ENCODE measurements at places on chromosomes 6 and 20.

DNA sequence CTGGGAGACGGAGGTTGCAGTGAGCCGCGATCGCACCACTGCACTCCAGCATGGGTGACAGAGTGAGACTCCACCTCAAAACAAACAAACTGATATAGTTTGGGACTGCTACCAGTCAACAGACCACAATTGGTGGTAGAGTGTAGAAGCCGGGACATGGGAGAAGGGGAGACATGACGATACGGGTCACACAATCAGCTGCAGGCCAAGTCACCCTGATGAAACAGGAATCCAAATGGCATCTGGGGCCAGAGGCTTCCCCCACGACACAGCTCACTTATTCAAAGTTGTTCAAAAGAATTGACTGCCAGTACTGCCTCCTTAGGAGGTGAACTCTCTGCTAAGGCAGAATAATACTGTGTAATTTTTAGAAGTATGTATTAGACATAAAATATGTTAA is 27.5 kb downstream of the AMD1 start:
- no peak for DNase-seq

DNA sequence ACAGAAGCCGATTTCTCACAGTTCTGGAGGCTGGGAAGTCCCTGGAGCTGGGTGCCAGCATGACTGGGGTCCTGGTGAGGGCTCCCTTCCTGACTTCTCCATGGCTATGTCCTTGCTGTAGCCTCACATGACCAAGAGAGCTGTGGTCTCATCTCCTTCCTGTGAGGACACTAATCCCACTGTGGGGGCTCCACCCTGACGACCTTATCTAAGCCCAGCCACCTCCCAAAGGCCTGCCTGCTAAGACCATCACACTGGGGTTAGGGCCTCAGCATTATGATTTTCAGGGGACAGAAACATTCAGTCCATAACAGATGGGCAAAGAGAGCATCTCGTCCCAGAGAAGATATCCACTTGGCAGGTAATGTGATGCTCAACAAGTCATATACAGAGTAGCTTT is 16.8 kb downstream of the RPP40 start:
- DNase-seq, result no peak

- DNase-seq, result peak; percentile 4
Measured at GRCh38 chr6:29887330-29887818, 55.0 kb upstream of the HLA-A start.

GRCh38 chr6:143191361-143191760 is 130.7 kb downstream of the AIG1 start:
- no peak for DNase-seq

DNA sequence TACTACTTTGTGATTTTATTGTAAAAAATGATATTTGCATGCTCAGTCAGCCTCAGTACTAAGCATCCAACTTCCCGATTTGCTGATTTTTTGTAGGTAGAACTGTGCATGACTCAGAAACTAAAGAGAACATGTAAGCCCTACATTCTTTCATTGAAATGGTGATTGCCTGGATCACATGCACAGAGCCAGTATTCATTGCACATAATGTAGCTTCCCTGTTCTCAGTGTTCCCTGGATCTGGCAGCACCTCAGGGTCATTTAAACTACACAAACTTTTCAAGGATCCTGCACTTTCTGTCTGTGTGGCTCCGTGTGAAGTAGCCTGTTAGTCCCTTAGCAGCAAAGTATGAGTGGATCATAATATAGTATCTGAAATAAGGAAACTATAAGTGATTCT is 422.9 kb upstream of the AGPAT4 start:
- no peak for DNase-seq

DNA sequence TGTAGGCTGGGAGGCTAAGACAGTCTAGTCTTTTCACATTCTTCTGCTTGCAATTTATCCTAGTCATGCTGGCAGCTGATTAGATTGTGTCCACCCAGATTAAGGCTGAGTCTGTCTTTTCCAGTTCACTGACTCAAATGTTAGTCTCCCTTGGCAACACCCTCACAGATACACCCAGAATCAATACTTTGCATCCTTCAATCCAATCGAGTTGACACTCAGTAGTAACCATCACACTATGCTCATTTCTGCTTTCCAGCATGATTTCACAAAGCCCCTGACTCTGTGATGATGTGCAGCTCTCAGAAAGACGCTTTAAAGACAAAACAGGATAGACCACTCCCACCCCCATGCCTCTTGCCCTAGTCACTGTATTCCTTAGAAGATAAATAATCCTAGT is 693.0 kb downstream of the HTR1B start:
- no peak for DNase-seq

DNA sequence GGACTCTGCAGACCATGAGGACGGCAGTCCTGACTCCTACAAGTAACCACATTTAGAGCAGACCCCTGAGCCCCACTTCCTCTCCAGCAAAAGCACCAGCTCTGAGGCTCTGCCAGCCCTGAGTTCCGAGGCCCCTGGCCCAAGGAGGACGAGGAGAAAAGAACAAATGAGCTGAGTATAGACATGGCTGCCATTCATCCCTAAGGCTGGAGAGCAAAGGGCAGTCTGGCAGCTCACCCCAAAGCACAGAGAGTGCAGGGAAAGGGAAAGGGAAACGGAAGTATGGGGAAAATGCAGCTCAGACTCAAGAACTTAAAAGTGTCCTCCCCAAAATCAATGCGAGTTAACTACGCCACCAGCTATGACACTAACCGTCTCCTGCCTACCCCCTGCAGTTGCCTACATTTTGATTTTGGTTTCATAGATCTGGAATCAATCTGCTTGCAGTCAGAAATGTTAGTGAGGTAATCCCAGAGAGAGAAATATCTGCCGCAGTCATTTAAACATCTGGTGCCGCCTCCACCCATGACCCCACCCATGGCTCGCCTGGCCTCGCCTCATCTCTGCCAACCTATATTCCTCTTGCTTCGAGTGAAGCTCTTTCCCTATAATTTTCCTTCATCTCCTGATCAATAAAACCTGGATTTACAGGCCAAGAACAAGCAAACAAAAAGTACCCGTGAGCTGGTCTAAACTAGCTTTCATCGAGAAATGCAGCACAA is 49.6 kb upstream of the AFDN start:
- no peak for DNase-seq

GRCh38 chr6:147262946-147263345 is 58.7 kb downstream of the STXBP5 start:
- DNase-seq, result no peak

- DNase-seq, result no peak
Measured at GRCh38 chr6:83047065-83047754, 18.4 kb downstream of the UBE3D start.

- no peak for DNase-seq
Measured at GRCh38 chr6:139536751-139537617, 162.5 kb upstream of the CITED2 start.

DNA sequence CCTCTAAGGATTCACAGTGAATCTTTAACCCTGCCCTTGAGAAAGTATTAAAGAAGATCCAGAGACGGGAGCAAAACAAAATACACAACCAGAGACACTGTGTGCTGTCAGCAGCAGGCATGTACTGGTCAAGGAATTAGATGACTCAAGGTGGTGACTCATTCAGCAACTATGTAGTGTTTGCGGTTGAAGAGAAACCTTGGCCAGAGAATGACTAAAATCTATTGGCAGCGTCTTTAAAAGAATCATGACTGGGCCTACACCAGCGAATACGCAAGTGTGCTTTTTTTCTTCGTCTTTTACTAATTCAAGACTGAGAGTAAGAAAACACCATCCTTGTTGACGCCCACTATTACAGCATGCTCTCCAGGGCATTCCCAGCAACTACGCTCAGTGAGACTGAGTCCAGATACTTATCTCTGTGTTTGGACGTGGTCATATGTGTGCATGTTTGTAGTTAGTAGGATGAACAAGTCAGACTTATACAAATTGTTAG is 72.4 kb upstream of the BACH2 start:
- no peak for DNase-seq

- no peak for DNase-seq
Measured at GRCh38 chr6:165701564-165702354, 38.7 kb upstream of the PDE10A start.

GRCh38 chr20:62039738-62040137 is 25.9 kb downstream of the TAF4 start:
- DNase-seq, result no peak

- no peak for DNase-seq
Measured at GRCh38 chr6:5781019-5781418, 225.7 kb downstream of the NRN1 start.

DNA sequence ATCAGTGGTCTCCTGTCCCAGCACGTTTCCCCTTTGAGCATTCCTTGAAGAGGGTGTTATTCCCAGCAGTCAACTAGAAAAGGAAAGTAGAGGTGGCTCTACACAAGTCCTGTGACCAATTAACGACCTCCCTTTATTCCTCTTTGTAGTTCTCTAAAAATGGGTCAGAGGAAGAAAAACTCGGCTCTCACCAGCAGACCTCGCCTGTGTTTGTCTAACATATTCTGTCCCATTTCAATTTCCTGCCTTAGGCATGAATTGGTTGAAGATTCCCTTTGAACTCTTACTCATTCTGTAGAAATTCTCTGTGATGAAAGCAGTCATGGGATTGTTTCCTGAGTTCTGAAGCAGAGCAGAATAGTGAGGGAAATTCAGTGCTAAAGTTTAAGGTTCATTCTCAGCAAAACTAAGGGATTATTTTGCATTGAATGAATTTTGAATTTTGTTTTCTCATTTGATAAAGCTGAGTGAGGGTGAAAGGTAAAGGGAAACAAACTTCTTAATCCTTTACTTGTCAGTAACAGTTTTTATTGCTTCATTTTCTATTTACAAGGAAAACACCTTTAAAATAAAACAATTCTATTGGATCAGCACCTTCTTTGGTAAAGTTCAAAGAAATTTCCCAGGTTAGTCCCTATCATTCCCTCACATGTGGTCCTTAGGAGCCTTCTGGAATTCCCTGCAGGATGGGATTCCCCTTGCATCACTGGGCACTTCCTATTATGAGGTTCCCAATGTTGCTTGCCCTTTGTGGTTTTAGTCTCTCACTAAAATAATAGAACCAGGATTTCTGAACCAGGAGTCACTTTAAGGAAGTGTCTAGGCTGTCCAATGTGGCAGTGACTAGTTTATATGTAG is 105.8 kb downstream of the SLX4IP start:
- DNase-seq, result no peak

- DNase-seq, result no peak
Measured at GRCh38 chr20:37839432-37839827, 63.5 kb upstream of the VSTM2L start.

GRCh38 chr6:20416567-20417345 is 15.1 kb downstream of the E2F3 start:
- DNase-seq, result no peak

DNA sequence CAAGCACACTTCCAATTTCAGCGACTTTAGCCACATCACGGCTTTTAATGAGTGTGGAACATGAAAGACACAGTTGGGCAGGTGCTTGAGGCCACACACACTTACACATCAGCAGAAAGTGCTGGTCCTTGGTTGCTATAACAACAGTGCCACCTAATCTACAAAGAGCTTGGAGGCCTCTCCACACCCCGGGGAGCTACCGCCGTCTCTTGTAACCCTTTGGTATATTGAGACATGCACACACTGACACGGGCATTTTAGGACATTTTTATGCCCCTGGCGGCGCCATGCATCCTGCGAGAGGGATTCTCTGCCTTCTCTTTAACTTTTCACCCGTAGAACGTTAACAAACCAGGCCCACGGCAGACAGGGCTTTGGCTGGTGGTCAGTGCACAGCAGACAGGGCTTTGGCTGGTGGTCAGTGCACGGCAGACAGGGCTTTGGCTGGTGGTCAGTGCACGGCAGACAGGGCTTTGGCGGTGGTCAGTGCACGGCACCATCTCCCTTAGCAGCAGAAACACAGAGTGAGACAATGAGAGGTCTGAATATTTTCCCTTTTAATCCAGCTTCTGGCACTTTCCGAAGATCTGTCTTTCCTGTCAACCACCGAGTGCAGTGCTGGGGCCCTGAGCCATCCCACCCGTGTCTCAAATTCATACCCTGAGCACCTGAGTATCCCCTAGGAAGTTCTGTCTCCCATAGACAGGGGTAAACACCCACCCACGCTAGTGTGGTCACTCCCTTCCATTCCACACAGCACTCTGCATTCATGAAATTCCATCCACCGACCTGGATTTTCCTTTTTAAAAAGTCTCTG is 116.6 kb upstream of the RPS6KA2 start:
- no peak for DNase-seq

GRCh38 chr6:149060985-149061760 is 256.3 kb upstream of the TAB2 start:
- no peak for DNase-seq

DNA sequence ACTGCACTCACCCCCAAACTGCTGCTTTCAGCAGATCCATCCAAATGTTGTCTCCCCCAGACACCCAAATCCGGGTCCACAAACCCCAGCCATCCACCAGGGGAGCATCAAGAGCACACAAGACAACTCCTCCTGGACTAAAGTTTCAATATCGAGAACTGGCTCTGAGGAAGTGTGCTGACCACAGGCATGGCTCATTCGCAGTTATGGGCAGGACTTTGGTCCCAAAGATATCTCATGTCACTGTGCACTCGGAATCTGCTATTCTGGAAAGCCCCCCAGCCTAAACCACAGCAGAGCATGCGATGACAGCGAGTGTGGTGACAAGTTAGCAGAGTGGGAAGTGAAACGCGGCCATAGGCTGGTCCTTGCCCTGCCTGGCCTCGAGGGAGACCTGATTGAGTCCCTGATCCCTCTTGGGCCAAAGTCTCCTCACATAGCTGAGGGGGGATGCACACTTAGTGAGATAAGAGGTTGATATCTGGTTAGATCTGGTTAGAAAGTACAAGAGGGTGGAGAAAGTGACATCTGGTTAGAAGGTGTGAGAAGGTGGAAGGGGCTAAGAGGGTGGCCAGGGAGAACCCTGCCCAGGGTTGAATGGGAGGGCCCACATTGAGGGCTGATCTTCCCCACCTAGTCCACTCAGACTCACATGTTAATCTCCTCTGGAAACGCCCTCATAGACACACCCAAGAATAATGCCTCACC is 149.7 kb downstream of the MRPL14 start:
- no peak for DNase-seq

DNA sequence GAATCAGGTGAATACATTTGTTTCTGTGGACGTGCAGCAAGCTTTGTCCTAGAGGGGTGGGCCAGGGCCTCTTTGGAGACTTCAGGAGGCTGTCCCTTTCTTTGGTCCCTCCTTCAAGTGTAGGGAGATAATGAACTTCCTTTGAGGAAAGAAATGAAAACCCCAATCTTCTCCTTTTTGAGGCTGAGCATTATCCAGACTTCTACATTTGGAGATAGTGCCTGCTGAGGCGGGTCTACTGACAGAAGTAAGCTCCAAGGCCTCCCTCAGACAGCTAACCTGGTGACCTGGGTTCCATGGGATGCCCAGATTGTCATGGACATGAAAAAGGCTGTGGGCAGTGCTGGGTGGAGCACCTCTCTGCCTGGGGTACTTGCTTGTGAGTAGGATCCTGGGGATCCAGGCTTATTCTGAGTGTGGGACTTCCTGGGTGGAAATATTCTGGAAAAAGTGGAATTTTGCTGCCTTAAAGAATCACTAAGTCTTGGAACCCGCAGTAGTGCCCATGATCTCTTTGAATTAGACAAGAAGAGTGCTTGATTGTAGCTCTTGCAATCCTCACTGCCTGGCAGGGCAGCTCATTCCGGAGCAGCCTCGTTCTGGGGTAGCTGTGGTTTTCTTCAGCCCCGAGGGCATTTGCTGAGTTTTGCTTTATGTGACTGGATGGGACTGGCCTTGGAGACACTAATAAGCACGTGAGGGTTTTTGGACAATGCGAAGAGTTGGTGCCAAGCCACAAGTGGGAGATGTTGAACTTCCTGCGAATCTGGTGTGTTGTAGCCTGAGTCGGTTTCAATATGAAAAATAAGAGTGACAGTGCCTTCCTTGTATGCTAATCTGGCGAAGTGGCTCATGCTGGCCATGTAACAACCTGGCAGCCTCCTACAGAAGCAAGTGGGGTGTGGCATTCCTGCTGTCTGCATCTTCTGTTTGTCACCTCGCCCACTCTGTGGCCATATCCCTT is 28.1 kb downstream of the SNRNP48 start:
- no peak for DNase-seq

All from hippocampal formation (tissue), 2 donors.